Activated T-helper 17 cell treated with anti-CD3 and anti-CD28 coated beads, Interleukin-2, amount 50 U/mL, for 72 hours (primary cell): ENCODE measurements at places on chromosomes 11 and 22. TPM values are rescaled to one million over a fixed set of nuclear protein-coding genes. Genes with fewer than 3 reads are reported as not detected.

Gene NPAS4
- total RNA-seq: 0.28 TPM

DNA sequence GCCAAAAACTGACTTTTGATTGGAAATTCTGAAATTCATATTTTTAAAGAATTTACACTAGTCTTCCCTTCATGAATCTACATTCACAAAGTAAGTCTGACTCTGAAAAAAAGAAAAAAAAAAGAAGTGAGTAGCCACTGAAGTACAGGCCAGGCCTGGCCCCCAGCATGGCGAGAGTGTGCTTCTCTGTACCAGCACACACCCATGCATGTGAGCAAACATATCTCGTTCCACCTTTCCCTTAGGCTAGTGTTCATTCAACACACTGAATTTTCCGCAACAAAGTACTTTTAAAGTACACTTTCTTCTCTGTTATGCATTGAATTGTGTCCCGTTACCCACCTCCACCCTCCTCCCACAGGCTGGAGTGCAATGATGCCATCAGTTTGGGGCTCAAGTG, 4.5 kb downstream of the C11orf16 start:
- ATAC-seq: no peak

- ATAC-seq: no peak
These were observed 33.0 kb upstream of the SOX10 start for GRCh38 chr22:38017272-38017920.

DNA sequence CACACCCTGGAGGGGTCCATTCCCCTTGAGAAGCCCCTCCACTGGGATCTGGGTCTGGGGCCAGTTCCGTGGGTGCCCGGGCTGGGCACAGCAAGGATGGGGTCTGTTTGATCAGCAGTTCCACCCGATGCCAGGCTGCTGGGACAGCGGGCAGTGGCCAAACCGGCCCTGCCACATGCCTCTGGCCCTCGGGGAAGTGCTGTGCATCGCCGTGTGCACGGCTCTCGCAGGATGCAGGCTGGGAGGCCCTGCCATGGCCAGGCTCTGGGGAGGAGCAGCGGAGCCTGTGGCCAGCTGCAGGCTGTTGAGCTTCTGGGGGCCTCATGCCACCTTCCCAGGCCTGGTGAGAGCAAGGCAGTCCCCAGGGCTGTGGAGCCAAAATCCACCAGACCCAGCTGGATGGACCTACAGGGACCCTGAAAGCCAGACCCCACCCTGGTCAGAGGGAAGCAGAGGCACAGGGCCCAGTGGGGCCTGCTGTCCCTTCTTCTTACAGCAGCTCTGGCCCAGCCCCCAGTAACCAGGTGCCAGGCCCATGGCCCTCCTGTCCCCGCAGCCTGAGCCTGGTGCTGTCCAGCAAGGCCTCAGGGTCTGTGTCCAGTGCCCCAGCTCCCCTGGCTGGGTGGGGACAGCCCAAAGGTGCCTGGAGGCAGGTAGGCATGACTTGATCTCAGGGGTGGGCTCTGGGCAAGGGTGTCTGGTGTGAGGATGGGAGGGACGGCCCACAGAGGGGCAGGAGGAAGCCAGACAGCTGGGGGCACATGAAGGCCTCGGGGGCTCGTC, 57.3 kb downstream of the WNT7B start:
- ATAC-seq: no peak

Gene ZBTB16
- 10.6 TPM for total RNA-seq

GRCh38 chr11:120713296-120713695, 201.7 kb downstream of the GRIK4 start:
- ATAC-seq: no peak

GRCh38 chr11:80595011-80595410, 1154.2 kb upstream of the TENM4 start:
- ATAC-seq: no peak

DNA sequence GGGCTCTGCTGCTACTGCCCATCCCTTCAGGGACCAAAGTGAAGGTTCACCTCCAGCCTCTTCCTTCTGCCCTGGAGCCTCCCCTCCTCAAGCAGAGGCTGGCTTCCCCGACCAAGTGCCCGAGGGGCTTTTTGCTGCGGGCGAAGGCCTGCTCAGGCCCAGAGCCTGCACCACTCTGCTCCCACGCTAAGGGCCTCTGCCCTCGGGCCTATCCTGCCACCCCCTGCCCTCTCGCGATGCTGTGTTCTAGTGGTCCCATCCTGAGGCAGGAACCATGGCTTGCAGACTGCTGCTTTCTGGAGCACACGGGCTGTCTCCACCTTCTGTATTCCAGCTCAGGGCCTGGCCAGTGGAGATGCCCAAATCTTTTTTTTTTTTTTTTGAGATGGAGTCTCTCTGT, 8.9 kb upstream of the TNFRSF13C start:
- no peak for ATAC-seq
